ENCODE measurements at places on chromosomes 12 and 14. TPM values are rescaled to one million over a fixed set of nuclear protein-coding genes. Genes with fewer than 3 reads are reported as not detected.

- no peak for DNase-seq
Observed at GRCh38 chr12:12171991-12172511, 94.8 kb downstream of the LRP6 start.

- no peak for DNase-seq
Observed at GRCh38 chr12:56317675-56318074, 1.9 kb upstream of the CNPY2 start.

DNA sequence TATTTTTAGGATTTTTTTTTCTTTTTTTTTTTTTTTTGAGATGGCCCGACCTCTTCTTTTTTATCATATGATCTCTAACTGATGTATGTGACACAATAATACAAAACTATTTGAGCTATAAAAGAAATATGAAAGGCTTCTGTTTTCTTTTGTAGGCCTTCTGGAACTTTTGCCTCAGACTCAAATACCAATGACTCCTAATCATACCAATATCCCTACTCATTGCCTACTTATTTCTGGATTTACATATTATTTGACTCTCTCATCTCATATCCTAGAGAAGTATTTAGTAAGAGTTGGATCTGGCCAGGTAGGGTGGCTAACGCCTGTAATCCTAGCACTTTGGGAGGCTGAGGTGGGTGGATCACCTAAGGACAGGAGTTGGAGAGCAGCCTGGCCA lies 12.7 kb upstream of the WDR89 start:
- DNase-seq, result no peak

- no peak for DNase-seq
Observed at GRCh38 chr14:90849787-90850444, 33.7 kb upstream of the TTC7B start.

DNA sequence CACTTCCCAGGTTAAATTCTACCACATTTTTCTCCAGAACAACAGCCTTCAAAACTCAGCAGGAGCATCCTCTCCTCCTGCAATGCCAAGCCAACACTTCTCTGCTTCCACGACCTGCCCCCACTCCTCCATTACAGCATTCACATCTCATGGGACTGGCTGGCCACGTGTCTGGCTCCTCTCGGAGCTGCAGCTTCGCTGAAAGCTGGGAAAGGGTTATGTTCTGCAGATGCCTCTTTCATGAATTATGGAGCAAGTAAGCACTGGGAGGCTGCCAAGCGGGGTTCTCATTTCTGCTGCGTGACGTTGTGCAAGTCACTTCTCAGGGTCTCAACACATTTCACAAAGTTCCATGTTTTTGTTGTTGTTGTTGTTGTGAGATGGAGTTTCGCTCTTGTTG lies 142.2 kb upstream of the RFLNA start:
- DNase-seq, result peak; percentile 40

GRCh38 chr14:48536318-48536717 lies 860.9 kb upstream of the MDGA2 start:
- DNase-seq, result no peak

- DNase-seq, result no peak
Observed at GRCh38 chr14:54475187-54475899, 13.4 kb downstream of the GMFB start.

DNA sequence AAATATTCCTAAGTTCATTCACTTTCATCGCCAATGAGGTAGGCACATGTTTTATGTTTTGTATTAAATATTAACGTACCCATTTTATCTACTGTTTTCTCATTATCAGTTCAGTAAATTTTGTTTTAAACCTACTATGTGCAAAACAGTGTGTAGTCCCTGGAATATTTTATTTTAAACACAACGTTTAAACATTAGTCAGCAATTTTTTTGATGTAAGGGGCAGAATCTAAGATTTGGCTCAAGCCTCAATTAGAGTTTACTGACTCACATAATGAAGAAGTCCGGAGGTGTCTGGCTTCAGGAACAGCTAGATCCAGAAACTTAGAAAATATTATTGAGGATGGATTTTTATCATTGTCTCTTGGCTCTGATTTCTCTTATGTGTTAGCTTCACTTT lies 267.5 kb downstream of the C12orf75 start:
- DNase-seq, result no peak

- no peak for DNase-seq
Observed at GRCh38 chr12:88516811-88517210, 63.5 kb downstream of the KITLG start.

DNA sequence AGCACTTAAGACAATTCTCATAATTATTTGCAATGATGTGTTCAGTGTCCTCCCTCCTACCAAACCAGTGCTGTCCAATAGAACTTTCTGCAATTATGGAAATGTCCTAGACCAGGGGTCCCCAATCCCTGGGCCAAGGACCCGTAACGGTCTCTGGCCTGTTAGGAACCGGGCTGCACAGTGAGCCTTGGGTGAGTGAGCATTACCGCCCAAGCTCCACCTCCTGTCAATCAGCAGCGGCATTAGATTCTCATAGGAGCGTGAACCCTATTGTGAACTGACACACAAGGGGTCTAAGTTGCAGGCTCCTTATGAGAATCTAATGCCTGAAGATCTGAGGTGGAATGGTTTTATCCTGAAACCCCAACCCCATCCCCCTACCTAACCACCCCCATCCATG lies 3.9 kb downstream of the SVOP start:
- no peak for DNase-seq

GRCh38 chr14:68548194-68549076 lies 244.4 kb downstream of the ZFP36L1 start:
- DNase-seq, result peak; percentile 91

DNA sequence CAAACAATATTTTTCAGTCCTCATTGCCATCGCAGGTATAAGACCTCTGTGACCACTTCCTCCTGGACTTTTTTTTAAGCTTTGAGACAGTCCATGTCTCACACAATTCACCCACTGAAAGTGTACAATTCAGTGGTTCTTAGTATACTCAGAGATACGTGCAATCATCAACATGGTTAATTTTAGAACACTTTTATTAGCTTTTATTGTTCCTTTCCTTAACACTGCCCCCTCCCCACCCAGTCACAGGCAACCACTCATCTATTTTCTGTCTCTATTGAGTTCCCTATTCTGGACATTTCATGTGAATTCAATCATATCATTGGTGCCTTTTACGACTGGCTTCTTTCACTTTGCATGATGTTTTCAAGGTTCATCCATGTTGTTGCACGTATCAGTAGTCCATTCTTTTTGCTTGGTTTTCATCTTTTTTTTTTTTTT lies 16.2 kb downstream of the NCKAP5L start:
- no peak for DNase-seq

GRCh38 chr12:24902511-24903328 lies 46.2 kb downstream of the BCAT1 start:
- peak; percentile 10 for DNase-seq

DNA sequence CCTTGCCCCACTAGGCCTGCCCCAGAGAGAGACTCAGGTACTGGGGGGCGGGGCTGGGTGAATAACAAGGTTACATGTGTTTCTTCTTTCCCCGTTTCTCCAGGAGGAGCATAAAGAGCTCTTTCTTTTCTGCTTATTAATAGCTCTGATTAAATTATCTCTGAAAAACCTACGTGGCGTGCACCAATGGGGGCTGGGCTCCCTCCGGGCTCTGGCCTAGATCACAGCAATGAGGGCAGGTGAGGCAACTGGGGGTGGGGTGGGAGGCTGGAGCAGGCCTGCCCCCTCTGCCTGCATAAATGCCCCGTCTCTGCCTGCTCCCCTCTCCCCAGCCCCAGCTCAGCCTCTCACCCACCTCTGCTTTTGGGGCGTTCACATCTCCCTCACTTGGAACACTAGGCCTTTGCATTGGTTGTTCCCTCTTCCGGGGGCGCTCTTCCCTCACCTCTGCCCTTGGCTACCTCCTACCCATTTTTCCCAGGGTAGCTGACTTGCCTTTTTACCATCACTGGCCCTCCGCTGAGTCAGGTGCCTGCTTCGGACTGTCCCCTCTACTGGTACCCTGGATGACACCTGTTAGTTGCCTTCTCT lies 4.1 kb upstream of the FAM222A start:
- no peak for DNase-seq

Gene KRT4
- polyA plus RNA-seq, result 0.69 TPM

Gene KERA
- polyA plus RNA-seq, result 63.7 TPM

Gene PZP
- polyA plus RNA-seq, result 0.27 TPM

Gene RAD51AP1
- 16.4 TPM for polyA plus RNA-seq

Gene CLEC2A
- not detected for polyA plus RNA-seq

Gene SLC7A7
- 28.4 TPM for polyA plus RNA-seq

Gene MDM1
- polyA plus RNA-seq, result 16.1 TPM
